Vagina (tissue), 2 donors: ENCODE measurements at places on chromosomes 6 and 20. TPM values are rescaled to one million over a fixed set of nuclear protein-coding genes. Genes with fewer than 3 reads are reported as not detected.

Gene ZSCAN31
- 11.3 TPM for total RNA-seq

Gene HLA-DQB1
- 3.2 TPM for total RNA-seq

GRCh38 chr20:63097336-63097831, 90.6 kb upstream of the BHLHE23 start:
- DNase-seq = no peak

- DNase-seq = no peak
These were observed 8.3 kb upstream of the MRPS18A start for GRCh38 chr6:43695967-43696291.

Gene DEFB132
- total RNA-seq = not detected

Gene DEF6
- total RNA-seq = 23.1 TPM

GRCh38 chr6:108074359-108075144, at the start of gene OSTM1:
OSTM1 (minus strand) TSS chr6:108074741; CDS start chr6:108074651, 90 bp downstream.
- DNase-seq = no peak

- DNase-seq = no peak
These were observed 126.6 kb downstream of the ADAT2 start for GRCh38 chr6:143323729-143324470.
